ENCODE measurements at places on chromosomes 1 and 21.

GRCh38 chr21:45989355-45990048, 7.9 kb downstream of the COL6A1 start:
- no peak for DNase-seq

DNA sequence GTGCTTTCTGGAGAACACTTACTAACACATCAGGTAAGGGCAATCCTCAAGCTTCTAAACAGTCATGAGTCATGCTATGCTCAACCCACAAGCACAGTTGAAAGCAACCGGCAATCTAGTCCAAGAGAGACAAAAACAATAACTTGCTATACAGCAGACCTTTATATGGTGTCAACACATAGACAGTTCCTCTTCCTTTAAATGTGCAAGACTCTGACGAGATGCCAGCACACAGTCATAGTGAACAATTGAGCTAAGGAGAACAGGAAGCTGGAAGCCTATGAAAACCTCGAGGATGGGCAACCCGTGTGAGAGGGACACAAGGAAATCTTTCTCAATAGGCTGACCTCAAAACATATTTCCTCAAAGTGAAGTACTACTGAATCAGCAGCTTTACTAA, 5.3 kb downstream of the ADIPOR1 start:
- DNase-seq: peak; percentile 44

DNA sequence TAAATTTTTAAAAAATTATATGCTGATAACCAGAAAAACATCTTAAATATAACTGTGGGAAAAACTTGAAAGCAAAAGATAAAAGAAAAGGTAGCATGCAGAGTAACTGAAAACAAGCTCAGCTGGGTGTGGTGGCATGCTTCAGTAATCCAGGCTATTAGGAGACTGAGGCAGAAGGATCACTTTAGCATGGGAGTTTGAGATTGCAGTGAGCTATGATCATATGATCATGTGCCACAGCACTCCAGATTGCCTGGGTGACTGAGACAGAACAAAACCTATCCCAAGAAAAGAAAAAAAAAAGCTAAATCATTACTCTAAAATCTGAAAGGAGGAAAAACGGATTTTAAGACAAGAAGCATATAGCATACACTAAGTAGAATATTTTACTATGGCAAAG, 1624.0 kb downstream of the AMY1C start:
- no peak for DNase-seq

GRCh38 chr1:224338150-224338838, 8.3 kb upstream of the NVL start:
- no peak for DNase-seq

- no peak for DNase-seq
These were observed 1.5 kb upstream of the IVNS1ABP start for GRCh38 chr1:185318431-185319138.

Measured in kidney tubule cell (primary cell).